Karpas-422 (cell line): ENCODE measurements at places on chromosomes 16 and 17.
A peak's percentile ranks its signal among the peaks of the same experiment; 100 is the strongest.

DNA sequence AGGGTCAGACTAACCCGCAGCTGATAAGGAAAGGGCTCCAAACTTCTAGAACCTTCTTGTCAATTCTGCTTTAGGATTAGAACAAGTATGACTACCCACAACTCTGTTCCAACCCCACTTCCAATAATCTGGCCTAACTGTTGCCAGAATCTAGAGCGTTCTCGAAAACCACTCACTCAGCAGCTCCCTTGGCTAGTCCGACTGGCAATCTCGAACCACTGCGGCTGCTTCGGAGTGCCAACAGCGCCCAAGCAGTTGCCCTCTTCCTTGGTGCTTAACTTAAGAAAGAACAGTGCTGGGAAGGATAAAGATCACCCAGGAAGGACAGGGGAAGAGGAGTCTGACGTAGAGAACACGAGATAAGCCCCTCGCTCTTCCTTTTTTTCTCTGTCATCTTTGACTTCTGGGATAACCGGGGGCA lies 818 bp downstream of the DNAJC7 start:
- DNase-seq = peak; percentile 68

GRCh38 chr17:10875984-10876555 lies 38.2 kb upstream of the PIRT start:
- DNase-seq = peak; percentile 74

GRCh38 chr17:3569534-3570137 lies 12.0 kb upstream of the TRPV3 start:
- DNase-seq = no peak

DNA sequence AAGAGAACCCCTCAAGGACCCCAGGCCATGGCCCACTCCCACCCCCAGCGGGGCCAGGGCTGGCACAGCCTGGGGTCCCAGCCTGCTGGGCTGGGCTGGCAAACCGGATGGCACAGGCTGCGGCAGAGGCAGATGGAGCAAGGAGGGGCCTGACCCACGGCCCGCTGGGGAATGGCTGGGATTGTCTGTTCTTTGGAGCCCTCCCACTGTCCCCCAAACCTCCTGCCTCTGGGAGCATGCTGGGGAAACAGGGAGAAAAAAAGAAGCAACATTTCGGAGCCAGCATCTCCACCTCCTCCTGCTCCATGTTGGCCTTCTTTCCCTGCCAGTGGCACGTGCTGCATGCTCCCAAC lies 37.1 kb upstream of the LHX1 start:
- DNase-seq = no peak

GRCh38 chr17:15233022-15233805 lies 31.9 kb downstream of the PMP22 start:
- DNase-seq = peak; percentile 61

DNA sequence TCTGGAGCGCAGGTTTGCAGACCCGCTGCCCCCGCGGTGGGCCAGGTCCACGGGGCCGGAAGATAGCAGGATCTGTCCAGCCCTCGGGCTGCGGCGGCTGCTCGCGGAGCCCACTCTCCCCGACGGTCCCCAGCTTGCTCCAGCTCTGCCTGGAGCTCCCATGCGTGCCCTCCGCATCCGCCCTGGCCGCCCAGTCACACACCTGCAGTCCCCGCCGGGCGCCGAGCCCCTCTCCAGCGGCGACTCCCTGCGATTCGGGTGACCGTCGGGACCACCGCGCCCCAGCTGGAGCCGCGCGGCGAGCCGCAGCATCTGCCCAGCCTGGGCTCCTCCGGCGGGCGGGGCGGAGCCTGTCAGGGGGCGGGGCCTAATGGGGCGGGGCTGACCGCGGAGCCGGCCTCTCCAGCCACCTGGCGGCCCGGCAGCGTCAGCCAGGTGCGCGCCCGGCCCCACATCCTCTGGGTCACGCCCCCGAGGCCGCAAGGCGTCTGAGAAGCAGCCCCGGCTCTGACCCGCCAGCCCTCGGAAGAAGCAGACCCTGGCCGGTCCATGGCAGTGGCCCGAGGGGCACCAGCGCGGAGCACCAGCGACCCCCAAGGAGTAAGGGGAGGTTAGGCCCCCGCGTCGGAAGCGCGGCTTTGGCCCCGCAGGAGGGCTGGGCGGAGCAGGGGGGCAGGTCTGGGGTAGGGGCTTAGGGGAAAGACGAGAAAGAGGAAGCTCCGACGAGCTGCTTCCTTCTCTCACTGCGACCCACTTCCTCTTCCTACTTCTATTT lies at the start of gene PIK3R5:
TSS of gene PIK3R5 (minus strand) at position 314 of the 775 bp plus-strand sequence. CDS start 54,213 bp downstream, outside the sequence.
- peak; percentile 70 for DNase-seq

DNA sequence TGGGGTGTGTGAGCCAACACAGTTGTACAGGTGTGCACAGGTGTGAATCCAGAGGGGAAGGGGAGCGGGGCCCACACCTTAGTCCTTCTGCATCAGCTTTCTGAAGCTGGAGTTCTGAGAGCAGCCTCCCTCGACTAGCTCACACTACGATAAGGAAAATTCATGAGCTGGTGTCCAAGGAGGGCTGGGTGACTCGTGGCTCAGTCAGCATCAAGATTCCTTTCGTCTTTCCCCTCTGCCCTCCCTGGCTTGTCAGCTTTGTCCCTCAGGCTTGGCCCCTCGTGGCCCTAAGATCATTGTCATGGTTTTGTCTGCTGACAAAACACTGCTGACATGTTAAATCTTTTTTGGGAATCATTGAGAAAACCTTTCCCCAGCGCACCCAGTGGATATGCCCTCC lies 47.5 kb downstream of the OR1D5 start:
- DNase-seq = no peak

DNA sequence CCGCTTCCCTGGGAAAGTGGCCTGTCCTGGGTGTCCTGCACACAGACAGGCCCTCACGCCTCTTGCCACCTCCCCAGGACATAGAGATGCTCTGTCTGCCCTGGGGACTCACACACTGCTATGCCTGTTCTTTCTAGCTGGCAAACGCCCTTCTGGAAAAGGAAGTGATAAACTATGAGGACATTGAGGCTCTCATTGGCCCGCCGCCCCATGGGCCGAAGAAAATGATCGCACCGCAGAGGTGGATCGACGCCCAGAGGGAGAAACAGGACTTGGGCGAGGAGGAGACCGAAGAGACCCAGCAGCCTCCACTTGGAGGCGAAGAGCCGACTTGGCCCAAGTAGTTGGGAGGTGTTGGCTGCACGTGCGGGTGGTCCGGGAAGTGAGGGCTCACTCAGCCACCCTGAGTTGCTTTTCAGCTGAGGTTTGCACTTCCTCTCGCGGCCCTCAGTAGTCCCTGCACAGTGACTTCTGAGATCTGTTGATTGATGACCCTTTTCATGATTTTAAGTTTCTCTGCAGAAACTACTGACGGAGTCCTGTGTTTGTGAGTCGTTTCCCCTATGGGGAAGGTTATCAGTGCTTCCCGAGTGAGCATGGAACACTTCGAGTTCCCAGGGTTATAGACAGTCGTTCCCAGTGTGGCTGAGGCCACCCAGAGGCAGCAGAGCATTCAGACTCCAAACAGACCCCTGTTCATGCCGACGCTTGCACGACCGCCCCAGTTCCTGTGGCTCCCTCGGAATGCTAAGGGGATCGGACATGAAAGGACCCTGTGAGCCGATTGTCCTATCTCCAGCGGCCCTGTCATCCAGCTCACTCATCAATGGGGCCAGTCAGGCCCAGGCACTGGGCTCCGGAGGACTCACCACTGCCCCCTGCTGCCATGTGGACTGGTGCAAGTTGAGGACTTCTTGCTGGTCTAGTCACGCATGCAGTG lies 3.5 kb upstream of the RPL13 start:
- peak; percentile 90 for DNase-seq

DNA sequence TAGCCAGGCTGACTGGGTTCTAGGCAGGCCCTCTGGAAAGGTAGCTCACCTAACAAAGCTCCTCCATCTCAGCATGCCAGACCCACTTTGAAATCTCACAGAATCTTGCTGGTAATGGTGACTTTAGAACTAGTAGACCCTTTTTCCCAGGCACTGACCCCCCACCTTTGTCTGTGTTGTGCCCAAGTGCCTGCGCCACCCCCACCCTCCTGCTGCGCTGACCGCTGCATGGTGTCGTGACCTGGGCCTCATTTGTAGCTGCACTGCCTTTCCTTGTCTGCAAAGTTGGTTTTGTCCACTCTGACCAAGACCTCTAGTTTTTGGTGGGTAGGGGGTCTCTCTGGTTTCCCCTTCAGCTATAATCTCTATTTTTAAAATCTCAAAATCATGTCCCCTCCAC lies 6.8 kb downstream of the ATXN1L start:
- DNase-seq = no peak

DNA sequence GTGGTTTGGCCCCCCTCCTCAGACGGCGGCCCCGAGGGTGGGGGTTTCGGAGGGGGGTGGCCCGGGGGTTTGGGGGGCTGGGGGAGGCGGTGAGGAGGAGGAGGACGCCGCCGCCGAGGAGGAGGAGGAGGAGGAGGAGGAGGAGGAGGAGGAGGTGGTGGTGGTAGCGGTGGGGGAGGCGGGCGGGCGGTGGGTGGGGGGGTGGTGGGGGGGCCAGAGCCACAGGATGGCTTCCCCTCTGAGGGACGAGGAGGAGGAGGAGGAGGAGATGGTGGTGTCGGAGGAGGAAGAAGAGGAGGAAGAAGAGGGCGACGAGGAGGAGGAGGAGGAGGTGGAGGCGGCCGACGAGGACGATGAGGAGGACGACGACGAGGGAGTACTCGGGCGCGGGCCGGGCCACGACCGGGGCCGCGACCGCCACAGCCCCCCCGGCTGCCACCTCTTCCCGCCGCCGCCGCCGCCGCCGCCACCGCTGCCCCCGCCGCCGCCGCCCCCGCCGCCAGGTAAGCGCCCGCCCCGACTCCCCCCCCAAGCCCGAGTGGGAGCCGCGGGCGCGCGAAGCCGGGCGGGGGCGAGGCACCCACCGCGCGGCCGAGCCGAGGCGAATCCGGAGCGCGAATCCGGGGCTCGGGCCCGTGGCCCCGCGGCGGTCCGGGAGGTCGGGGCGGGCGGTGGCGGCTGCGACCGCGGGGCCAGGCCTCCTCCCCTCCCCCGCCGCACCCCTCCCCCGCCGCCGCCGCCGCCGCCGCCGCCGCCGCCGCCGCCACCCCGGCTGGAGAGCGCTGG lies 3.8 kb upstream of the CHD3 start:
- DNase-seq = peak; percentile 82

DNA sequence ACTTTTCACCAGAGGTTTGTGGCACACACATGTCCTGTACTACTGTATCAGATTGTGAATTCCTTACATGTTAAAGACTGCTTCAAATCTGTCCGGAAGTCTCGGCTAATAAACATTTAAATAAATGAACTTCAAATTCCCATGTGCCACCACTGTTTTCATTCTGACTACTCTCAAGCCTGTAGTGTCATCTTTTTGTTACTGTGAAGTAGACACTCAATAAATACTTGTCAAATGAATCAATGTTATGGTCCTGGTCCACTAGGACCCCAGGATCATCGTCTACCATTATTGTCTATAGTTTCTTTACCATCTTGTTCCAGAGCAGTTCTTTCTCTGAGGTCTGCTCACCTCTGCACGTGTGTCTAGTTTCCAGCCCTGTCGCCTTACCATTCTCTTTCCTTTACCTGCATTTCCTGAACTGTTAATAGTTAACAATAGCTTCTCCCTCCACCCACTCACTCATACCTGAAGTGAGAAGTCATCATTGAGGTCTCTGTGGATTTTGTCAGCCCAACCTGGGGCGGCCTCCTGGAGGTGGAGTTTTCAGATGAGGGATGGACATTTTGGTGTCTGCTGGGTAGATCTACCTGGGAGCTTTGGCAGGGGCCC lies 333.0 kb downstream of the SEC14L1 start:
- DNase-seq = no peak
